ENCODE measurements at places on chromosomes 1 and 21.

- no peak for DNase-seq
Observed at GRCh38 chr1:44290250-44291094, 64.6 kb downstream of the ERI3 start.

- no peak for DNase-seq
Observed at GRCh38 chr1:117166076-117166475, 44.5 kb upstream of the TRIM45 start.

GRCh38 chr1:160418483-160418882 lies 18.1 kb downstream of the VANGL2 start:
- no peak for DNase-seq

DNA sequence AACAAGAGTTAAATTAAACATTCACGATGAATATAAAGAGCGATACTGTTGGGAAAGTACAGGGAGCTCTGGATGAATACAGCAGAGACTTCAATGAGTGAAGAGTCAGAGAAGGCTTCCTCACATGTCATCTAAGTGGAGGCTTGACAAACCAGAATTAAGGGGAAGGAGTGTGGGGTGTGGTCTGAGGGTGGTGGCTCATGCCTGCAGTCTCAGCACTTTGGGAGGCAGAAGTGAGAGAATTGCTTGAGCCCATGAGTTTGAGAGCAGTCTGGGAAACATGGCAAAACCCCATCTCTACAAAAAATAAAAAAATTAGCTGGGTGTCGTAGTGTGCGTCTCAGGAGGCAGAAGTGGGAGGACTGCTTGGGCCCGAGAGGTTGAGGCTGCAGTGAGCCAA lies 8.7 kb downstream of the SDHB start:
- DNase-seq: no peak

DNA sequence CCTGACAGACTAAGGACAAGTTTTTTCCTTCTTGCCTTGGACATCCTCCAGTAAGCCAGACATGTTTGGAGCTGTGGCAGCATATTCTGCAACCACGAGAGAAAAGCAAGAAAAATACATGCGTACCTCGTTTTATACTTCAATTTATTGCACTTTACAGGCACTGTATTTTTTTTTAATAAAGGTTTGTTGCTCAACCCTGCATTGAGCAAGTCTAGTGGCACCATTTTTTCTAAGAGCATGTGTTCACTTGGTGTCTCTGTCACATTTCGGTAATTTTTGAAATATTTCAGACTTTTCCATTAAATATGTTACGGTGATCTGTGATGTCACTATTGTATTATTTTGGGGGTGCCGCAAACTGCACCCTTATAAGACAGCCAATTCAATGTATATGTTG lies 2.1 kb upstream of the SSX2IP start:
- no peak for DNase-seq

DNA sequence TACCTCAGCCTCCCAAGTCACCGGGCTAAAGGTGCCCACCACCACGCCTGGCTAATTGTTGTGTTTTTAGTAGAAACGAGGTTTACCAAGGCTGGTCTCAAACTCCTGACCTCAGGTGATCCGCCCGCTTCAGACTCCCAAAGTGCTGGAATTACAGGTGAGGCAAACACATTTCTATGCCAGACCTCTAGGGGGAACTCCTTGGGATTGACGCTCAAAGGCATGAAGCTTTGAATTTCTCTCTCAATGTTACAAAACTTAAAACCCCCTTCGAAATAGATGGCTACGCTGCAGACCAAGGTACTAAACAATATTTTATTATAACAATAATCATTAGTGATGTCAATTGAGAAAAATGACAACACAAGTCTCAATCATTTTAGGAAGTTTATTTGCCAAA lies 330.0 kb downstream of the SETD4 start:
- DNase-seq: no peak

- no peak for DNase-seq
Observed at GRCh38 chr1:209673631-209674417, 1.4 kb upstream of the G0S2 start.

- DNase-seq: no peak
Observed at GRCh38 chr1:161910604-161911003, 113.1 kb downstream of the OLFML2B start.

GRCh38 chr1:167184081-167184480 lies 36.6 kb upstream of the POU2F1 start:
- no peak for DNase-seq

DNA sequence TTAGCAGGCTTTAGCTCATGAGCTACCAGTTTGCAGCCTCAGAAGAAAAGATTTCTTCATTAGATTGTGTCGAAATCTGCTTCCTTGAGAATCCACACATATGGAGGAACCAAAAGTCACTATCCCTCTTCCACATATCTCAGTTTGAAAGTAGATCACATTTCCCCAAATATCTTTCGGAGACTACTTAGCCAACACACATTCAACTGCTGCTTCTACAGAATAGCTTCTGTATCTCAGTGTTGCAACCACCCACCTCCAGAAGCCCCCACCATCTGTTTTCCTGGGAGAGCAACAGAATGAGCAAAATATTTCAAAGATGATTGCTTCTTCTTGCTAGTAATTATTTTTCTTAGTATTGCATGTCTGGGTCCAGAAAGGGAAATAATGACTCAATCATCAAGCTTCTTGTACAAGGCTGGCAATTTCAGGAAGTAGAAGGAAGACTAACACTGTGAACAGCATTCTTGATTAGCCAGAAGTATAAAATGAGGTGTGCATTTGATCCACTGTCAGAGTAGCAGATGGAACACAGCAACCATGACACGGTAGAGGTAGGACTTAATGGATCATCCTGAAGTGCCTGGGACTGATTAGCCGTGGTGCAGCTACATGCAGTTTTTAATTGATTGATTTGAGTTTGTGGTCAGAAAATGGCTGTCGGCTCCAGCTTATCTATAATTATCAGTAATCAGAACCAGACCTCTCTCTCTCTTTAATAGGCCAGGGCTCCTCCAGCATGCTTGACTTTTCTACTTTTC lies 24.9 kb downstream of the ZC3H11B start:
- DNase-seq: no peak

- no peak for DNase-seq
Observed at GRCh38 chr1:94608852-94609530, 67.4 kb upstream of the F3 start.

DNA sequence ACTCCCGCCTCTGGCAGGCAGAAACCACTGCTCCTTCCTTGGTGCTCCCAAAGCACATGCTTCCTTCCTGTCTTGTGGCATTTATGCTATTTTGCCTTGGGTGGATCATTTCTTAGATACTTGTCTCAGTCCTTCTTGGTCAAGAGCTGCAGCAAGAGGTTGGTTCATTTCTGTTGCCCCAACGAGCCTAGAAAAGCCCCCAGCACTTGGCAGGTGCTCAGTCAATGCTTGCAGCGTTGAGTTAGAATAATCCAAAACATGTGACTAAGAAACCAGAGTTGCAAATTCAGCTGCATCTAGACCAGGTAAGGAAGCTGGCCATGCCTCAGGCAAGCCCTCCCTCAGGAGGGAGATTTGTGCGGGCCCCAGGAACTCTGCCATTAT lies 42.4 kb upstream of the TENT5C start:
- DNase-seq: no peak

DNA sequence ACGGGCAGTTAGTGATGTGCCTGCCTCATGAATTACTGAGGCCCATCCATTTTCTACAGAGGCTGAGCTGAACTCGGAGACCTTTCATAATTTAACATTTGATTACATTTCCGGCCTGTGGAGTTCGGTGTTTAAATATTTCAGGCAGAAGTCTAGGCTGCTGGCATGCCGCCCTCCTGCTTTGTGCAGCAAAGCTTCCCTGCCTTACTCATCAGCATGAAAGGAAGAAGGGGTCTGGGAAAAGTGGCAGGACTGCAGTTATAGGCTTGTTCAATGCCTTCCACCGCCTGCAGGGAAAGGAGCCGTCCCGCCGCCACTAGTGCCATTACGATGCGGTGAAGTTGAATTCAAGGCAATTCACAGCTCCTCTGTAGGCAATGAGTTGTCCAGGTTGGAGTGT lies 527.9 kb downstream of the NPHP4 start:
- no peak for DNase-seq

GRCh38 chr1:196515904-196516303 lies 92.3 kb downstream of the KCNT2 start:
- no peak for DNase-seq

GRCh38 chr1:228166170-228166936 lies 749 bp downstream of the IBA57 start:
- peak; percentile 44 for DNase-seq

DNA sequence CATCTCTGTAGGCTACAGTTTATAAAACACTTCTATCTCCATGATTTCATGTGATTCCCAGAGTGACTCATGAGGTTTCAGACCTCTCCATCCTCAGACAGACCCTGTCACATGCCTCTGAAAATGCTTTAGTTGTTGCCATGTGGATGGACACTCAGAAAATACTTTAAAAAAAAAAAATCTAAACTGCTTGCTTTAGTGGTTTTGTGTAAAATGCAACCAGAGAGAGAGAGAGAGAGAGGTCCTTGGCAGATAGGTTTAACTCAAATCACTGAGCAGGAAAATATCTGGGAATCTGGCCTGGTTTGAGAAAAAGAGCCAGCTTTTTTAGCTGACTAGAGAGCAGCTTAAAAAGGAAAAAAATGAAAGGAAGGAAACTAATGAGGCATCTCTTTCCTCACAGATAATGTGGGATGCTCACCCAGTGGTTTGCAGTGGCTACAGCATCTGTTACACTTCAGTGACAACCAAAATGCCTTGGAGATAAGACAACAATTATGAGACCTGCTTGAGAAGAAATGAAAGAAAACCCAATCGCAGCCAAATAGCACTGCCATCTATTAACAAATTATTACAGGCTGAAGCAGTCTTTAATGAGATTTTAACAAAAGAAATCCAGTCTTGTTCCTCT lies 54.6 kb upstream of the SYT14 start:
- DNase-seq: no peak

DNA sequence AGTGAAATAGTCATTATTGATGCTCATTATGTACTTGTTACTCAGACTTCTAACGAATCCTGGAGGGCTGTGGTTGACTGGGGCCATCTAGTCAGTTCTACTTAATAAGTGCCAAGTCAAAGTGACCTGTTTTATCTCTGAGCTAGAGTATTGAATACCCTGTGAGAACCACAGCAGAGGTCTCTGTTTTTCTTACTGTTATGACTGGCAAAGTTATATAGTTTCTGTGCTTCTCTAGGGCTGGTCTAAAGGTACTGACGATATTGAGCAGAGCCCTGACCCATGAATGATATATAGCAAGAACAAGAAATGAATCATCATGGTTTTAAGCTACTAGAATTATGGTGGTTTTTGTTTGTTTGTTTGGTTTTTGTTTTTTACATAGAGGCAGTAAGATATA lies 555.8 kb downstream of the PLA2G4A start:
- no peak for DNase-seq

DNA sequence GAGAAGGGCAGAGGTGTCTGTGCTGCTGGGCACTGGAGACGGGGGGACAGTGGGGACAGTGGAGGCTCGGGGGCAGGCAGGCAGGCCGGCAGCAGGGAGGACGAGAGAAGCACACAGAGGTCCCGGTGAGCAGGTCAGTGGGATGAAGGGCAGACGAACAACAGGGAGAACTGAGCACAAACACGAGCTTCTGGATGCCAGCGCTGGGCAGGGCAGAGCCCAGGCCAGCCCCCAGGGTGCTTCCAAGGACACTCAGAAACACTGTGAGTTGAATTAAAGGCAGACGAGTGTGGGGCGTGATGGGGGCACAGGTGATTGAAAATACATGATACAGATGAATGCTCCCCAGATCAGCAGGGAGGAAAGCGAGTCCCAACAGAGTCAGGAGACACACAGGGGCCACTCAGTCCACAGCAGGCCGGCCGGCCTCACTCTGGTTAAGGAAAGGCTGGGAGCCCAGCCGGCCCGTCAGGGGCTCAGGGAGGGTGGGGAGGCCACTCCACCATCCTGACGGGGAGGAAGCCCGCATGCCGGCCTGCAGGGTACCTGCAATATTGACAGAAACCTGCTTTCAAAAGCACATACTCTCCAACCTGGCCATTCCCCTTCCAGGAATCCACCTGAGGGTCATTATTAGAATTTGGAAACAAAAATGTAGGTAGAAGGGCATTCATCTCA lies 14.1 kb downstream of the SLC19A1 start:
- DNase-seq: no peak

DNA sequence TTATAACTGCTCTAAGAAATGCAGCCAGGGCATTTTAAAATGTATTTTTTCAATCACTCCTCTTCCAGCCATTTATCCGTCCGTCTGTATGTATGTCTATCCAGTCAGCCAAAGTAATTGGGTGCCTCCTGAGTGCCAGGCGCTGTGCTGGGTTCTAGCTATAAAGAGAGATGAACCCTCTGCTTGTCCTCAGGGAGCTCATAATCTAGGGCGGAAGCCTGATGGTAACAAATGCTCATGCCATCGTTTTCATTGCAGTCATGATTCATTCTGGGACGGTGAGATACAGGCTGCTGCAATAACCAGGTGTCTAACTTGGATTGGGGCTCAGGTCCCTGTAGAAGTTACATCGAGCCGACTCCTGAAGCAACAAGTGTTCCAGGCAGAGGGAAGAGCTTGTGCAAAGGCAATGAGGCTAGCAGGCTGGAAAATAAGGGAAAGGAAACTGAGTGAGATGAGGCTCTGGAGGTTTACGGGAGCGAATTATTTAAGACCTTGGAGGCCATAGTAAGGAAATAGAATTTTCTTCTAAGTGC lies 11.6 kb downstream of the IFI6 start:
- no peak for DNase-seq

DNA sequence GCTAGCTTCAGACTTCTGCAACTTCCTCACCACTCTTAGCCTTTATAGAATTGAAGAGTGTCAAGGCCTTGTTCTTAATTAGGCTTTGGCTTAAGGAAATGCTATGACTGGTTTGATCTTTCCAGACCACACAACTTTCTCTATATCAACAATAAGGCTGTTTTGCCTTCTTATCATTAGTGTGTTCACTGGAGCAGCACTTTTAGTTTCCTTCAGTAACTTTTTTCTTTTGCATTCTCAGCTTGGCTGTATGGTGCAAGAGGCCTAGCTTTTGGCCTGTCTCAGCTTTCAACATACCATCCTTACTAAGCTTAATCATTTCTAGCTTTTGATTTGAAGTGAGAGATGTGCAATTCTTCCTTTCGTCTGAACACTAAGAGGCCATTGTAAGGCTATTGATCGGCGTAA lies 8.6 kb downstream of the PRKACB start:
- DNase-seq: no peak

DNA sequence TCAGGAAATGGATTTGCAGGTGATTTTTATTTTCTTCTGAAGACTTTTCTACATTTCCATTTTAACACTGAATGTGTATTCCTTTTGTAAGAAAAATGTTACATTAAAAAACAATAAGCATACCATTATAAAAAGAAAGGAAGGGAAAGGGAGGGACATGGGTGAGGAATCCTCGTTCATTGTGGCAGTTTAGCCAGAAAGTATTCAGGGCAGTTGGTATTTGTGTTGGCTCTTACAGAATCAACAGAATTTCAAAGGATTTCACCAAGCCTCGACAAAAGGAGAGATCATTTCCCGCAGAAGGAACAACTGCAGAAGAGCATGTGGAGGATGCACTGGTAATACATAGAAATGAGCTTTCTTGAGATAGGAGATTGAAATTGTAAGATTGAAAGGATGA lies 35.0 kb downstream of the PLD5 start:
- no peak for DNase-seq
